ENCODE measurements at places on chromosomes 4 and X.

- no peak for DNase-seq
Observed at GRCh38 chr4:159787901-159788300, 685.0 kb downstream of the RAPGEF2 start.

GRCh38 chr4:55251342-55251741, 94.7 kb upstream of the SRD5A3 start:
- DNase-seq, result no peak

GRCh38 chr4:85708468-85708867, 233.5 kb downstream of the ARHGAP24 start:
- DNase-seq, result no peak

DNA sequence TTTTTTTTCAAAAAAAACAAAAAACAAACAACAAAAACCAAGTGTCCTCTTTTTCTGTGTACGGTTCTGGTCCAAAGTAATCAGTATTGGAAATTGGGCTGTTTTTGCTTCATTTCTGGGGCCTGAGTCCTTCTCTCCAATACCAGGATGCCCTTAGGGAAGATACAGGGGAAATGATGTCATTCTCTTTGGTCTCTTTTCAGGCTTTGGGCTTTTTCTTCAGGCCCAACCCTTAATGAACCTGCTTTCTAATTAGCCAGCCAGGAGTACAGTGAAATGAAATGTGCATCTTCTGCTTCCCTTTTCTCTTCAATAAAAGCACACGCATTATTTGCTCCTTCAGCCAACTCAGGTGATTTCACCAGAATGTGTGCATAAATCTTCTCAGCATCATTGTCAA, 52.6 kb upstream of the RBPJ start:
- DNase-seq, result no peak

DNA sequence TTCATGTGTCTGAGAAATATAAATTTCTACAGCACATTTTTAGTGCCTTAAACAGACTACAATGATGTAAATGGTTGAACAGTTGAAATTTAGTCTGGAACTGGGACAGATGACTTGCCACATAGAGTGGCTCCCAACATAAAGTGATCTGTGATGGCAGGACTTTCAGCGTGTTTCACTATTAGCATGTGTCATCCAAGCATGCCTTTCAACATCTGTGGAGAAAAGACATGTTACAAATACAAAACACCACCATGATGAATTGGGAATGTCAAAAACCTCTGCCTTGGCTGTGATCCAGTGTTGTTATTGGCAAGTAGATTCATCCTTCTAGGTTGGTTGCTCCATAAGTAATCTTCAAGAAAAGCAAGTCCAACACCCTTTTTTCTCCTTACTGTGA, 348.7 kb downstream of the MAPK10 start:
- peak; percentile 70 for DNase-seq

Data from renal cortical epithelial cell (primary cell).